ENCODE measurements at places on chromosomes 16 and 17.
A peak's percentile ranks its signal among the peaks of the same experiment; 100 is the strongest.

- DNase-seq: no peak
Observed at GRCh38 chr17:47866941-47867340, 16.0 kb upstream of the SP6 start.

- DNase-seq: peak; percentile 79
Observed at GRCh38 chr17:36602924-36603384, 1.6 kb downstream of the MRM1 start.

DNA sequence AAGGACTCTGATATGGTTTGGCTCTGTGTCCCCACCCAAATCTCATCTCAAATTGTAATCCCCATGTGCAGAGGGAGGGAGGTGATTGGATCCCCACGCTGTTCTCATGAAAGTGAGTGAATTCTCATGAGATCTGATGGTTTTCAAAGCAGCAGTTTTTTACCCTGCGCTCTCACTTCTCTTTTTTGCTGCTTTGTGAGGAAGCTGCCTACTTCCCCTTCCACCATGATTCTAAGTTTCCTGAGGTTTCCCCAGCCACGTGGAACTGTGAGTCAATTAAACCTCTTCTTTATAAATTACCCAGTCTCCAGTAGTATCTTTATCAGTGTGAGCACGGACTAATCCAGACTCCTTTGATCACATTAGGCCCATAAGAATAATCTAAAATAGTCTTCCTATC lies 719.7 kb upstream of the CDH8 start:
- no peak for DNase-seq

- DNase-seq: no peak
Observed at GRCh38 chr17:82090549-82091263, 7.3 kb downstream of the FASN start.

- peak; percentile 41 for DNase-seq
Observed at GRCh38 chr16:74309789-74310781, 13.5 kb downstream of the PSMD7 start.

GRCh38 chr16:22648141-22648540 lies 137.4 kb downstream of the NPIPB5 start:
- DNase-seq: no peak

GRCh38 chr17:71793518-71793917 lies 327.3 kb upstream of the SOX9 start:
- DNase-seq: no peak

DNA sequence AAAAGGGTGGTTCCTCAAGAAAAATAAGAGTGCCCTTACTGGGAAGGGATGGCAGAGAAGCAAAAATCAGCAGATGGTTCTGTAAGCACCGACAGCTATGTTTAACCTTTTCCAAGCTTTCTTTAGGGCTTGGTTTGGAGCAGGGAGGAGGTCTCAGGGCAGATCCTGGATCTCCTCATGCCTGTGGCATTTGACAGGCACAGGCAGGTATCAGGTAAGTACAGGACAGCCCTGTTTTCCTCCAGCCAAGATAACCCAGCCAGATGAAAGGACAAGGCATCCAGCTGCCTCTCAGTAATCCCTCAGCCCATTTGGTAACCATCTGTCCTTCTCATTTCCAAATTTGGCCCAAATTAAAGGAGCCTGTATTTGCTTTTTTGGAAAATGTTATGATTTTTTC lies 141.5 kb downstream of the TOX3 start:
- DNase-seq: no peak

GRCh38 chr17:39598047-39598481 lies 9.7 kb downstream of the NEUROD2 start:
- no peak for DNase-seq

DNA sequence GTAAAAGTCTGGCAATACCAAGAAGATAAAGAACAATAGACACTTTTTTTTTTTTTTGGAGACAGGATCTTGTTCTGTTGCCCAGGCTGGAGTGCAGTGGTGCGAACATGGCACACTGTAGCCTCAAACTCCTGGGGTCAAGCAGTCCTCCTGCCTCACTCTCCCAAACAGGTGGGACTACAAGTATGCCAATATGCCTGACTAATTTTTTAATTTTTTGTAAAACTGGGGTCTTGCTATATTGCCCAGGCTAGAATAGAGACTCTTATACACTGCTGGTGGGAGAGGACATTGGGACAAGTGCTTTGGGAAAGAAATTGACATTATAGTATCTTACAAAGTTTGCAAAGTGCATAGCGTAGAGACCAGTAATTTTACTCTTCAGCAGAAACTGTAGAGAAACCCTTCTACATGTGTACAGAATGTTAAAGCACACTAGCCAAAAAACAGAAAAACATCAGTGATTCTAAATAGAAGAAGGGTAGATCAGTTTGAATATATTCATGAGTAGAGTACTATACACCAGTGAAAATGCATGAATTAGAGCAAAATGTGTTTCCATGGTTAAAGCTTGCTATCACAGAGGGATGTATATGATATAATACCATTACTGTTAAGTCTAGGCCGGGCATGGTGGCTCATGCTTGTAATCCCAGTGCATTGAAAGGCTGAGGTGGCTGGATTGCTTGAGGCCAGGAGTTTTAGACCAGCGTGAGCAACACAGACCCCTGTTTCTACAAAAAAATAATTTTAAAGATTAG lies 7.0 kb upstream of the EFNB3 start:
- DNase-seq: no peak

DNA sequence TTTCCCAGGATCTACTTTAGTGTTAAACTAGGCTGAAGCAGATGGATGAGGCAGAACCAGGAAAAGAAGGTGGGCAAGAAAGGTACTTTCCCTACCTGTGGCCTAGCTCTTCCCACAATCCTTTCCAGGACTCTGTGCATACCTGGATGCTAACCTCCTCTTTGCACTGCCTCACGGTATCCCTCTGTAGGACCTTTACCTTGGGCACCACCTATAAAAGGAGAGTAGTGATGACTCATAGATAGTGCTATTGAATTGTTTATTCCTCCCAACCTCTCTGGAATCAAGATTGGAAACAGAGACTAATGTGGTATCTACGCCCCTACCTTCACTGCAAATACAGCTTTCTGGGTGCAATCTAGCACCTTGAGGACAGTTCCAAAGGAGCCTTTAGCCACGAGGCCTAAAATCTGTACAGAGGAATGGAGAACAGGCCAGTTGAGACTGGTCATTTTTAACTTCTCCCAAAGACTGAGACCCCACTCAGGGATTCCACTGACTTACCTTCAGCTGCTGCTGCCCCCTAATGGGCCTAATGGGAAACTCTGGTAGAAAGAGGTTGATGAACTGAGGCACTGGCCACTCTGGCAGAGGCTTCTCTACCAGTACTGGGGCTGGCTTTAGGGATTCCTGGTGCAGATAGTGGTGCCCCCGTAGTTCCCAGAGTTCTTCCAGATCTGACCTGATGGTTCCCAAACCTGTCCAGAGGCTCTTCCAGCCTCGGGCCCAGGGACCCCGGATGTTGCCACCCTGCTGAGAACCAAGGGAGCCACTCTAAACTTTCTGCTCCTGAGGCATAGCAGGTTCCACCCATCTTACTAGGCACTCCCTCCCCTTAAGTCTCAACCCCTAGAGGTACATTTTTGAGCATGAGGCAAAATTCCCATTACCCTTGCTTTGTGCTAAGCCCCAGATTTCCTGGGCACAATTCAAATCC lies 781 bp downstream of the RSKR start:
- DNase-seq: peak; percentile 32

DNA sequence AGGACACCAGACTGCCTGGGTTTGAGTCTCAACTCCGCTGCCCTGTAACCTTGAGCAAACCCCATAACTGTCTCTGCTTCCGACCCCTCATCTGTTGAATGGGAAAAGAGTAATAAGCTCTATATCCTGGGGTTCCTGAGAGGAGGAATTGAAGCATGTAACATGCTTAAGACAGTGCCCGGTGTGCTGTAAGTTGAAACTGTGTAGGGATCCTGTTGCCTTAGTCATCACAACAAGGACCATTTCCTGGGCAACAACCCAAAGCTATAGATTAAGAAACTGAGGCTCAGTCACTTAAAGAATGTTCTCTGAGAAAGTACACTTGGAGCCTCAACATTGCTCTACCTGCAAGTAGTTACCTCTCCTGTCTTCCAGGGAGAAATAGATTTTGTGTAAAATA lies 23.0 kb downstream of the CDH13 start:
- DNase-seq: no peak

DNA sequence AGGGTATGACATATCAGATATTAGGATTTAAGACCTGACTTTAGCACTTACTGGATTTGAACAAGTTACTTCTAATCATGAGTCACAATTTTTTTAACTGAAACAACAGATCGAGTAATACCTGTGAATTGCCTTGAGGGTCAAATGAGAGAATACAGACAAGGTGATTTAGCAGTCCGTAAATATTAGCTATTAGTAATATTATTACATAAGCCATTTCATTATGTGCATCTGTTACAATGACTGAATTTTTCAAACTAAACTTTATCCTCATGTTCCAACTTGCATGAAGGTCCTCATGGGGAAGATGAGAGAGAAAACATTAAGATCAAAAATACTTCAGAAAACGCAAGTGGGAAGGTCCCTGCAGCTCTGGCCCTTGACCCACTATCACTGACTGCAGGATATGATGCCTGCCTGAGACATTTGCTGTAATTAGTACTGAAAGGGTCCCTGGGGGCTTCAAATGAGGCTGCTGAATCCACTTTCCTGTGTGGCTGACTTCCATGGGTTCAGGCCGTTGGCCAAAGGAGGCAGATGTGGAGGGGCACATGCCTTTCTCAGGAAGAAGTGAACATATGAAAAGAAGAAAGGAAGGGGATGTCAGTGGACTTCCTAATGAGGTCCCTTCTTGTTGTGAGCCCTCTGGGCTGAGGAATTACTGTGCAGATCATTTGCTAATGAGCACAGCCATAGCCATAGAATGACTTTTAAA lies 441.7 kb downstream of the CDH11 start:
- DNase-seq: no peak

DNA sequence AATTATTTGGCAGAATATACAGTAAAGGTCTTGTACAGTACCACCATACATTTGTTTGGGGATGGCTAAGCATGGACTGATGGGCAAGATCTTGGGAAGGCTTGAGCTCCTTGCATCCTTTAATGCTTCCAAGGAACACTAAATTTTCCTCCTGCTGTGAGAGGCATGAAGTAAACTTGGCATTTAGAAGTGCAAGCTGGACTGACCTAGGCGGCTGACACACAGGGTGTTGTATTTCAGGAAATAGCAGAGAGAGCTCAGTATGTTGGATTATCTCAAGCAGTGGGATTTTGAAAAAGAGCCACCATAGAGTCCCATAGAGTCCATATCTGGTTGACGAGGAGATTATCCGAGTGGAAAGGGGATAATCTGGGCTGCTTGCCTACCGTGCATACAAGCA lies 2137.1 kb downstream of the TP53TG3F start:
- DNase-seq: no peak

- DNase-seq: no peak
Observed at GRCh38 chr17:8503368-8503767, 67.7 kb downstream of the NDEL1 start.

- DNase-seq: no peak
Observed at GRCh38 chr16:84547546-84548061, 43.1 kb upstream of the MEAK7 start.

- no peak for DNase-seq
Observed at GRCh38 chr17:7027335-7027734, 4.5 kb downstream of the BCL6B start.

DNA sequence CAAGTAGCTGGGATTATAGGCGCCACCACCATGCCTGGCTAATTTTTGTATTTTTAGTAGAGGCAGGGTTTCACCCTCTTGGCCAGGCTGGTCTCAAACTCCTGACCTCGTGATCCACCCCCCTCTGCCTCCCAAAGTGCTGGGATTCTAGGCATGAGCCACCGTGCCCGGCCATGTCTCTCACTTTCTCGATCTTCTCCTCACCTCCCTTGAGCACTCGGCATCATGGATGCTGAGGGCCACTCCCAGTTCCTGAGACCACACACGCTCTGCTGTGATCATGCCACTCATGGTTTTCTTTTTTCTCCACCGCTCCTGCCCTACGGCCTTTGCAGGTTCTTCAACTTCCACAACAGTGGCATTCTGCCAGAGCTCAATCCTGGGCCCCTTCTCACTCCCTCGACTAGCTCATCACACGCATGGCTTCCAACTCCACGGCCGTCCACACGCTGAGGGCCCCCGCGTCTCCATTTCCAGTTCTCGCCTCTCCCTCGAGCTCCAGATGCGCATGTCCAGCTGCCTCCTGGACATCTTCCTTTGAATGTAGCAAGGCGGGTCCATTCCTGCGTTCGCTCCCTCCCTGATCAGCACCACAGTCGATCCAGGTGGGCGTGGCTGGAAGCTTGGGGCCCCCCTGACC lies 5.5 kb upstream of the NCBP3 start:
- DNase-seq: no peak

DNA sequence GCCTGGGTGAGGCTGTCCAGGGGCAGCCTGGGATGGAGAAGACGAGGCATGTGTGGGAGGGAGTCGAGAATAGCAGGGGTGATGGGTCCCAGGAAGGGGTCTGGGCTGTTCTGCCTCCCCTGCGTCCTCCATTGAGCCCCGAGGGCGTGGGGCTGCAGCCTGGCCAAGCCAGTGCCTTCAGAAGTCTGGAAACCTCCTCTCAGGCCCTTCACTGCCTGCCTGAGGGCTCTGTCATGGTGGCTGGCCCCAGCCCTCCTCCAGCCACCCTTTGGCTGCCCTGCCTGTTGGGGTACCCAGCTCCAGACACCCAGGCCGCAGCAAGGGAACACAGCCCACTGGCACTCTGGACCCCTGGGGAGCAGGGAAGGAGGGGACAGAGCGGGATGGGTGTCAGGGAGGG lies 27.6 kb downstream of the ENGASE start:
- DNase-seq: no peak

- DNase-seq: no peak
Observed at GRCh38 chr17:44408786-44409185, 19.3 kb upstream of the ITGA2B start.

DNA sequence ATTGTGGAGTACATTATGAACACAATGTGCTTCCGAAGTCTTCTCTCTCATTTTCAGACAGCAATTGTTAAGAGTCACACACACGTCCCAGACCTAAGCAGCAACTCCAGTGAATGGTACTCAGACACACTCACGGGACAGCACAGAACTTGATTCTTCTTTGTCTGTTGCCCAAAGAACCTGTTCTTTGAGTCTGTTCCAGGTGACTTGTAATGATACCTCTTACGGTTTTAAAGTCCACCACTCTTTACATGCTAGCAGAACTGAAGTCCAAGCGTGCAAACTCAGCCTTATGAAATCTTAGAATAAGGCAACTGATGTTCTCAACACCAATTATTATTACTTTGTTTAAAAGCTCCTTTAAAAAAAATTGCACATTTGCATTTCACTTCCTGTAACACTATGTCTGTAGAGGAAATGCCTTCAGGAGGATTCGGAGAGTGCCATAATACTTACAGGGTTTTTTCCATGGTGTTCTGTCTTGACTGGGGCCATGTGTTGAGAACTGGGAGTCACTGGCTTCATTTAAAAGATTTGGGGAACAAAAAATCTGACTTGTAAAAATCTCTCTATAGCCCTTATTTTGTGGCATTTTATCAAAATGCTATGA lies 48.1 kb downstream of the MARF1 start:
- DNase-seq: no peak

GRCh38 chr17:73824321-73824720 lies 180.1 kb upstream of the SDK2 start:
- DNase-seq: no peak

DNA sequence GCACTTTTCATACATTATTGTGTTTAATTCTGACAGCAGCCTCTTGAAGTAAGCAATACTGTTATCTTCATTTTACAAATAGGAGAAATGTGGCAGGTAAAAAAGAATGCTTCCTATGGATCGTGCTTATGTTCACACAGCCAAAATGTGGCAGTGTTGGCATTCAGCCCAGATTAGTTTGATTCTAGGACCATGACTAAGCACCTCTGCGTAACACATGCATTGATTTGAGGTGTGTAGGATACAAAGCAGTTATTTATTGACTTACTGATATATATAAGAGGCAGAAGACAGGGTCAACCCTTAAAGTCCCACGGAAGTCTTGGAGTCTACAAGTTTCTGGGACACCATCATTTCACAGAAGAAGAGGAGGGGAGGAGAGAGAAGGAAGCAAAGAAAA lies 1144.4 kb upstream of the GOT2 start:
- no peak for DNase-seq

All from Jurkat, Clone E6-1 (cell line).